ENCODE measurements at places on chromosomes 13 and 19.

GRCh38 chr19:15014579-15014978, 34.7 kb upstream of the CASP14 start:
- DNase-seq = no peak

DNA sequence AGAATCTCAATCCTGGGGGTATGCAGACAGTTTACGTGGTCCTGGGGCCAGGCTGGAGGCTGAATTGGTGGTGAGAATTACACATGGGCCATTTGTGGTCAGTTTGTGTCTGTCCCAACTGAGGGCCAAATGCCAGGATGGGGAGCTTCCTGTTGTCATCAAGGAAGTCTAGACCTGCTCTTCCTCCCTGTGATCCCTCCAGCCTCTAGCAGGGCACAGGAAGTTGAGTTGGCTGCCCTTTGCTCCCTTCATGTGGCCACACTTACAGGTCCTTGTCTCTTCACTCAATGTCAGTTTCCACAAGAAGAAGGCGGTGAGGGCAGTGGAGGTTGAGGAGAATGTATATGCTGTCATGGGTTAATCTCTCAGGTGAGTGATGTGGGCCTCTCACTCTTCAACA, 30.1 kb downstream of the SIGLEC7 start:
- DNase-seq = no peak

- DNase-seq = no peak
These were observed 1.5 kb downstream of the NDFIP2 start for GRCh38 chr13:79482281-79482970.

GRCh38 chr13:65500481-65500880, 1729.7 kb downstream of the PCDH9 start:
- DNase-seq = no peak

- DNase-seq = no peak
These were observed 14.5 kb downstream of the PDCD5 start for GRCh38 chr19:32595491-32595890.

- no peak for DNase-seq
These were observed 95.6 kb upstream of the HTR2A start for GRCh38 chr13:46992383-46992952.

GRCh38 chr19:898663-899062, 5.4 kb downstream of the RNU6-9 start:
- no peak for DNase-seq

- no peak for DNase-seq
These were observed 235.1 kb downstream of the NALCN start for GRCh38 chr13:101181076-101181685.

DNA sequence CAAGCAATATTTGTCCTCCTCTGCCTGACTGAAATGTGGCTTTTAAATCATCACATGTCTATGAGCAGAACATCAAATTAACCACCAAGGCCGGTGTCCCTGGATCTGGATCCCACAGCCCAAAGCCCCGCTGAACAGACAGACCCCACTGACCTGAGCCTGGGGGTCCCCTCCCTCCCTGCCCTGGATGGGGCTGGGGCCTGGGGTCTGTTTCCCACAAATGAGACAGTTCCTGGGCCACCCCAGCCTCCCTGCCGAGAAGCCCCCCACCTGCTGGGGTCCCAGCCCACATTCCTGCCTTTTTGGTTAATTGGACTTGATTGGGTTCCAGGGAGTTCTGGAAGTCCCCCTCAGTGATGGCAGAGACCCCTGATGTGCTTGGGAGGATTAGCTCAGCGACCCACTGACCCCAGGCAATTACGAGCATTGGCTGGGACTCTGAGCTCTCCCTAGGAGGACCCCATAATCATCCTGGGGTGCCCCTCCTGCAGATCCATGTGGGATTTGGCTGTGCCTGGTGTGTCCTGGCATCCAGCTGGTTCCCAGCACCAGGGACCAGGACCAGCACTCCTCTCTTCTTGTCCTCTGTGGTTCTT, 19.4 kb upstream of the CPAMD8 start:
- no peak for DNase-seq
